ENCODE measurements at places on chromosomes 7 and 10.
A peak's percentile ranks its signal among the peaks of the same experiment; 100 is the strongest.

- DNase-seq = no peak
Observed at GRCh38 chr7:130875265-130875741, 141.3 kb upstream of the KLF14 start.

DNA sequence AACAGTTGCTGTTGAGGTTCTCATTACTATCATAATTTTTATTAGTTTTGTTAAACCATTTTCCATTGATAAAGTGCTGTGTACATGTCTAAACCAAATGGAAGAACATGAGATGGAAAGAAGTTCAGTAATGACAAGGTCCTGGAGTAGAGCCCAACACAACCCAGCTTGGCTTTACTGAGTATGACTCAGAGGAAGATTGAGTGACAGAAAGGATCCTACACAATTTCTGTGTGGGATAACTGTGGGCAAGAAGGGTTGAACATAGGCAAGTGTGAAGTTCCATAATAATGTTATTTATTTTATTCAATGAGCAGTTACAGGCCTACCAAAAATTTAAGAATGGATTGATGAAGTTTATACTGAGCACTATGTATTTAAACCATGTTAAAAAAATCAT, 15.9 kb downstream of the PRKG1 start:
- no peak for DNase-seq

- DNase-seq = no peak
Observed at GRCh38 chr10:96910488-96911395, 78.6 kb downstream of the LCOR start.

- no peak for DNase-seq
Observed at GRCh38 chr7:28703037-28703765, 254.9 kb downstream of the TRIL start.

DNA sequence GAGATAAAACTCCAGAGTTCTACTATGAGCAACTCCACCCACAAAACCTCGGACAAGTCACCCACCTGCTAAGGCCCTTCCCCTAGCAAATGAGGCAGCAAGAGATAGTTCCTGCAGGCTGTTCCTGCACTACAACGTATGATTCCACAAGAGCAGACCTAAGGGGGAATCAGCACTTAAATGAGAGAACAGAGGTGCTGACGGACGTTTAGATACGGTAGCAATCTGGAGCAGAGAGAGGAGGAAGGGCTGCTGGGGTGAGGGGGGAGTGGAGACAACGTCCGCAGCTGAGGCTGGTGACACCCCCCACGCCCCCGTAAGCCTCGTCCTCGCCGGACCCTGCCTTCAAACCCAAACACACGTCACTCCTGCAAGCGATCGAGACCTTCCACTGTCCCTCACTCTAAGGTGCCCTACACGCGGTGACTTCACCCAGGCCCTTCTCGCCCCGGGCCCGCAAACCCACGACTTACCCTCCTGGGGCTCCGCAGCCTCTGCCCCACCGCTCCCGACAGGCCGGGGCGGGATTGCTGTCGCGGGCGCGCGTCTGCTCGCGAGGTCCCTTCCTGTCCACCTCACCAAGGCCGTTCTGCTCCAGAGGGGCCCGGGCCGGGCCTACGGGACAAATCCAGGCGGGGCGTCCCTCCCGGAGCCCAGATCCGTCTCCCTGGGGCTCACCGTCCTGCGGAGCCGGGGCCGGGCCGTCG, 635 bp downstream of the ZNF12 start:
- DNase-seq = no peak

DNA sequence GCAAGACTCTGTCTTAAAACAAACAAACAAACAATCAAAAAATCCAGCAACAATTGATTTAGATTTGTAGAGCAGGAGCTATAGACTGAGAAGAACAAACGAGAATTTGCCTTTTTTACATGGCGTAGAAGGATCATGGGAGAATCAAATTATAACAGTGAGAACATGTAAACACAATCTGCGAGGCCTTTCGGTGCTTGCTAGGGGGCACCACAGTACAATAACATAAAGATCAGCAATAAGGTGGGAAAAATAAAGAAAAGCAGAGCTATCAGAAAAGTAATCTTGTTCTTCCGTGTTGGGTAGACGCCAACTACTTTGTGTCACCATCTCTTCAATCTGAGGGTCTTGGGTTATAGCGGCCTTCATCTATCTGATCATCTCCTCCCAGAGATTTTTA, 82.2 kb downstream of the NOD1 start:
- DNase-seq = no peak

GRCh38 chr10:121791761-121792160, 136.1 kb downstream of the ATE1 start:
- no peak for DNase-seq

GRCh38 chr10:3231951-3232730, 59.6 kb upstream of the PITRM1 start:
- no peak for DNase-seq

- peak; percentile 77 for DNase-seq
Observed at GRCh38 chr10:101141616-101142532, 10.8 kb downstream of the TLX1 start.

DNA sequence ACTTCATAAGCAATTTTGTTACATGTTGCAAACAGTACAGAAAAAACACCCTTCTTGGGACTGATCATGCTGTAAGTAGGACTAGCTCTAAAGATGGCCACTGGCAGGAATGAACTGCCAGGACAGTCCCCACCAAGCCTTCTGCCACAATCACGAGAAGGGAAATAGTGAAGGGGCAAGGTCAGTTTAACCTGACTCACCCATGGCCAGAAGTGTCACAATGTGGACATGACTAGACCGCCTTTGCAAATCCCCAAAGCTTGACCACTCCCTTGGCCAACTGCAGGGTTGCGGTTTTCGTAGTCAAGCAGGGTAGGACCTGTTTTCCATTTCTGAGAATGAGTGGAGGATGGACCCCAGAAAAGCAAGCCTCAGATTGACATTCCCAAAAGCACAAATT, 19.4 kb upstream of the FRAT2 start:
- no peak for DNase-seq

GRCh38 chr7:24896031-24896501, 83.9 kb downstream of the OSBPL3 start:
- DNase-seq = no peak

GRCh38 chr10:114749014-114749413, 72.6 kb upstream of the FHIP2A start:
- no peak for DNase-seq

DNA sequence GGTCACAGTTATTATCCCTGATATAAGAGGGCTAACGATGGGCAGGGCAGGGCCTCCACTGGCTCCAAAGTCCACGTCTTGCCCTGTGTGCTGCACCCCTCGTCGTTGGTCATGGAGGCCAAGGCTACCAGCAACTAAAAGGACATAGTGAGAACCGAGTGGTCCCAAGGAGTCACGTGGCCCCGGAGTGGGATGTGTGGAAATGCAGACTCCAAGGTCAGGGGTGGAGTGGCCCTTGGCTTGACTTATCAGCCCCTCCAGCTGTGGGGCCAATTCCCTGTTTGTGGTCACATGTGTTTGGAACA, 30.7 kb downstream of the BTBD16 start:
- no peak for DNase-seq
